ENCODE measurements at places on chromosomes 1 and 21.
A peak's percentile ranks its signal among the peaks of the same experiment; 100 is the strongest.

DNA sequence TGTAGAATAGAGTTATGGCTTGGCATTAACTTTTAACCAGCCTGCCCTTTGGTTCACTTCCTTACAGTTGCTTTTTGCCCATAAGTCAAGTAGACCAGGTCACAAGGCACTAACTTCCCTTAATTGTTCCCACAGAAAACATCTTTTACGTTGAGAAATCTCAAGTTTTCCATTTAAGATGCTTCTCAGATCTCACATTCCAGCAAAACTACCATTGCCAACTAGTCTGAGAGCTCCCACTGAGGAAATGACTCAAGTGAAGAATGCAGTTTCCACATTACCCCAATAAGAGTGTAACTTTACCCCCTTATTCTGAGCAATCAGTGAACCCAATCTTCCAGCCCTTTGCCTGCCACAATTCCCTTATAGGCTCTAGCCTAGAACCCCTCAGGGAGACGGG lies 502.2 kb upstream of the OLFM3 start:
- DNase-seq, result no peak

DNA sequence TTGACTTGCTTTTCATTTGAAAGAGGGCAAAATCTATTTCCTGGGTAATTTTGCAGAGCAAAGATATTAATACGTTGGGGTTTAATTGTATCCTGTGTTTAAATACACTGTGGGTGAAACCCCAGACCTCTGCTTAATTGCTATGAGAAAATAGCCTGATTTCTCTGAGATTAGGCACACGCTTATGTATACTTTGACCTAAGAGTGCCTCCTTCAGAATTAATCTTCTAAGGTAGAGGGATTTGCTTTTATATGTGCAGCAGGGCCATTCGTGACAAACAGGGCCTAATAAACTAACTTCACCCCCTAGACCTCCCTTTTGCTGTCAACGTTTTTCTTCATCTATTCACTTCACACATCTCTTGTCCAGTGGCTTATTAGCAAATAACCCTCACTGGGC lies 216.9 kb upstream of the ADGRL2 start:
- no peak for DNase-seq

DNA sequence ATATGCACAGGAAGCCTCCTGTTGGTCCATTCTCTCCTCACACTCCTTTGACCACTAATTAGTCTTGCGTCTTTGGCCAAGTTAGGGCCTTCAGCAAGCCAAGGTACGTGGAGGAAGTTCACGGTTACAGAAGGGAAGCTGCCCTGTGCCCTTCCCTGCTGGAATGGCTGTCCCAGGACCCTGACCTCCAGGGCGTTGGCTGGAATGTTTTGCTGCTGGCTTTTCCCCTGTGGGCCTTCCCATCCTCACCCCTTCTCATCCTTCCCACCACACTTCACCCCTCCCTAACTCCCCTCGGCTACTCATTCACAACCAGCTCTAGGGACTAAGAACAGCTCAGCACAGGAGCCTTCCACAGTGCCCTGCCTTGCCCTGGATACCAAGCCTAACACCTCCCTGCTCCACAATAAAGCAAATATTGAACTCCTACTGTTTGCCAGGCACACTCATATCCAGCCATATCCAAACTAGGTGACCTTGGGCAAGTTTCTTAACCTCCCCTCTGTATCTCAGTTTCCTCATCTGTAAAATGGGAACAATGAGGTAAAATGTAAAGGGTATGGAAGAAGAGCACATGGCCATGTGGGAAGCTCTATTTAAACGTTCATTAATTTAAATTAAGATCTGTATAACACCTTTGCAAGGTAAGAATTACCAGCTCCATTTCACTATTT lies 8.8 kb upstream of the CDCP2 start:
- no peak for DNase-seq

- DNase-seq, result no peak
Observed at GRCh38 chr1:231159963-231160761, 1.7 kb upstream of the TRIM67 start.

DNA sequence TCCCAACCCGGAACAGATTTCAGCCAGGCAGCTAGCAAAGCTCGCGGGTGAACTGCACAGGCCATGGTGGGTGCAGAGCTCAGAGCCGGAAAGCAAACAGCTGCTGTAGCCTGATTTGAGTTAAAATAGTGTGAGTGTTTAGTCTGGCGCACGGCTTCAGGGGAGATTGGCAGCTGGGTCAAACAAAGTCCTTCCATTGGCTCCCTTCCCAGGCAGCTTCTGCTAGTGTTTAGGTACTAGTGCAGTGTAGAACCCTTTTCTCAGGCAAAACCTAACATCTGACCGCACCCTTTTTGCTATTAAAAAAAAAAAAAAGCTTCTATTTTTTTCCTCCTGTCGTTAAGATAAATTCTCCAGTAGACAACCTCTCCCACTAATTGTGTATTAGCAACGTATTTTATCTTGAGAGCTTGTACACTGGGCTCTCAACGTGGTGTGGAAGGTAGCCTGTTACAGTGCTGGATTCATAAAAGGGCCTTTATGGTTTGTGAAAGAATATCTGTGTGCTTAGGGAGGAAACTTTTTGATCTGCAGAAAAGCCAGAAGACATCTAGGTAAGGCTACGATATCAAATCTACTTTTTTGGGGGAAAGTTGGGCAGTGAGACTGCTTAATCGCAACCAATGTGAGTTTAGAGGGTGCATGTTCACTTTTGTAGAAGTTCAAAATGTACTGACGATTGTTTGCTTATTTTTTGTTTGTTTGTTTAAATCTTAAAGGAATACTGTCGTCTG lies 689.6 kb downstream of the USP25 start:
- DNase-seq, result no peak

DNA sequence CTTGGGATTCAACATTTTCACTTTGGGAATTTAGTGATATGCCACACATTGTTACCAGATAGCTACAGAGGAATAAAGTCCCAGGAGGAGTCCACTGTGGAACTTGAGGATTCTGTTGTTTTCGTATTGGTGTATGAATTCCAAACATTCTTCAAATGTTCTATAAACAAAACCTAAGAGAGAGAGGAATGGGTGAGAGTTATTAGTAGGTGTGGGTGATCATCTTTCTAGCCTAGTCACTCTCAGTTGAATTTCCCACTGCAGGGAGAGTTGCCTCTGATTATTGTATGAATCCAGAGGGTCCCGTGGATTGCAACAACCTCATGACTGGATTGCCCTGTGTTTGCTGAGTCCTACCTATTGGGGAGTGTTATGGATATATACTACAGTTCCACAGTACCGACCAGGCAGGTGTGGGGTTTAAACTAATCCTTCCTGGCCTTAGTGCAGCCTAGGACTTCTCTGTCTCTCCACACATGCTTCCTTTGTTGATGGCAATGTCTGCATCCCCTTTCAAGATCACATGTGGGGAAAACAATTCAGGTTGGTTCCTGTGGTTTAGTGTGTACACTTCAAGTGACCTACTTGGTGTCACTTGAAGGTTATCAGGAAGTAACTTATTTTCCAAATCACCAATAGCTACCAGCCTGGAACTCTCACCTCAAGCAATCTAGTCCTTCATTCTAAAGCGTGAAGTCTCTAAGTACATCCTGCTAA lies 91.8 kb downstream of the ADCY10 start:
- no peak for DNase-seq

GRCh38 chr1:167628741-167629515 lies 1.1 kb upstream of the RCSD1 start:
- no peak for DNase-seq

- DNase-seq, result peak; percentile 40
Observed at GRCh38 chr21:46142582-46143473, 12.6 kb downstream of the FTCD start.

- no peak for DNase-seq
Observed at GRCh38 chr1:168202941-168203654, 22.7 kb upstream of the SFT2D2 start.

GRCh38 chr1:168145184-168146159 lies 8.7 kb upstream of the GPR161 start:
- peak; percentile 93 for DNase-seq

- DNase-seq, result no peak
Observed at GRCh38 chr1:161133220-161133740, 813 bp upstream of the DEDD start.

GRCh38 chr1:89203166-89203565 lies 4.4 kb upstream of the GBP4 start:
- DNase-seq, result no peak

DNA sequence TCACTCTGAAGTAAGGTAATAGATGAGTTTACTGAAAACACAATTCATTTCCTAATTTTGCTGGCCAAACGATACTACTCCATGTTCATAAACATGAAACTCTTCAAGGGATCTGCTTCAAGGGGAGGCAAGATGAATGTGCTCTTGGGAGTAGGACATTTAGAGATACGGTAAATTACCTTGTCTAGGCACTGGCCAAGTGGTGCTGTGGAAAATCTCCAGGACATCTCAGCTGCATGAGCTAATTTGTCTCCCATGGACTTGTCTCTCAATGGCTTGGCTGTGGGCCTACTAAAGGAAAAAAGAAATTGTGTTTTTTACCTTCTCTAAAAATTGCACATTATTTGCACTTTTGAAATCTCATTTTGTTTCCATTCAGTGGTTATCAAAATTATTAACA lies 780.6 kb downstream of the LTN1 start:
- DNase-seq, result no peak

GRCh38 chr1:70820396-70820795 lies 227.2 kb downstream of the PTGER3 start:
- DNase-seq, result no peak

DNA sequence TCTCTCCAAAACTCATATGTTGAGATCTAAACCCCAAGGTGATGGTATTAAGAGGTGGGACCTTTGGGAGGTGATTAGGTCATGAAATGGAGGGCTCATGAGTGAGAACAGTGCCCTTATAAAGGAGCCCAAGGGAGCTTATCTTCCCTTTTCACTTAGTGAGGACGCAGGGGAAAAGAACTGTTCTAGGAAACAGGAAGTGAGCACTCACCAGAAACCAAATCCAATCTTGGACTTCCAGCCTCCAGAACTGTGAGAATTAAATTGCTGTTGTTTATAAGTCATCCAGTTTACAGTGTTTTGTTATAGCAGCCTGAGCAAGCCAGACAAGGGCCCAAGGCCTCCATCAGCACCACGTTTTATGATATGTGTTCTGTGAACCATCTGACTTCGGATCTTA lies 60.3 kb upstream of the LRRC8D start:
- DNase-seq, result no peak

DNA sequence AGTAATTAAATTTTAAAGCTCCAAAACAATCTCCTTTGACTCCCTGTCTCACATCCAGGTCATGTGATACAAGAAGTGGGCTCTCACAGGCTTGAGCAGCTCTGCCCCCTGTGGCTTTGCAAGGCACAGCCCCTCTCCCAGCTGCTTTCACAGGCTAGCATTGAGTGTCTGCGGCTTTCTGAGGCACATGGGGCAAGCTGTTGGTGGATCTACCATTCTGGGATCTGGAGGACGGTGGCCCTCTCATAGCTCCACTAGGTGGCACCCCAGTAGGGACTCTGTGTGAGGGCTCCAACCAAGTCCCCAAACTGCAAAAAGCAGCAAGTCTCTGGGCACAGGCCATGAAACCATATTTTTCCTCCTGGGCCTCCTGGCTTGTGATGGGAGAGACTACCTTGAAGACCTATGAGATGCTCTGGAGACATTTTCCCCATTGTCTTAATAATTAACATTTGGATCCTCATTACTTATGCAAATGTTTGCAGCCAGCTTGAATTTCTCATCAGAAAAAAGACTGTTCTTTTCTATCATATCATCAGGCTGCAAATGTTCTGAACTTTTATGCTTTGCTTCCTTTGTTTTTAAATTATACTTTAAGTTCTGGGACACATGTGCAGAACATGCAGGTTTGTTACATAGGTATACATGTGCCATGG lies 554.1 kb upstream of the OLFM3 start:
- peak; percentile 4 for DNase-seq

GRCh38 chr1:231690059-231690458 lies 63.5 kb downstream of the DISC1 start:
- no peak for DNase-seq

GRCh38 chr1:235938709-235939479 lies 72.2 kb upstream of the LYST start:
- DNase-seq, result no peak

- DNase-seq, result no peak
Observed at GRCh38 chr1:200363264-200363933, 46.4 kb downstream of the ZNF281 start.

- DNase-seq, result no peak
Observed at GRCh38 chr1:203408486-203409481, 57.9 kb upstream of the FMOD start.

DNA sequence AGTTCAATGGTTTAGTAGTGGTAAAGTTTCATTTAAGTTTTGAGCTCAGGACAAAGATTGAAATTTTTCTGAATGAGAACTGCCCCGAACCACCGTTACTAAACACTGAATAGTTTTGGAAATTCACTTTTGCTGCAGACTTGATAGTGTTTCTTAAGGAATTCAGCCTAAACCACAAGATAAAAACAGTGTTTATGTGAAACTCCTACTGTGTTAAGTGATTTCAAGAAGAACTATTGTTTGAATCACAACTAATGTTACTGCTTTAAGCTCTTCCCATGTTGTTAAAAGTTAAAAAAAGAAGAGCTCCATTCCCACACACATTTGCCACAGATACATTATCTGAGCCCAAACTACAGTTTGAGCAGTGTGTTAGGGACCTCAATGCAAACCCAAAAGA lies 159.2 kb downstream of the DYRK1A start:
- no peak for DNase-seq

DNA sequence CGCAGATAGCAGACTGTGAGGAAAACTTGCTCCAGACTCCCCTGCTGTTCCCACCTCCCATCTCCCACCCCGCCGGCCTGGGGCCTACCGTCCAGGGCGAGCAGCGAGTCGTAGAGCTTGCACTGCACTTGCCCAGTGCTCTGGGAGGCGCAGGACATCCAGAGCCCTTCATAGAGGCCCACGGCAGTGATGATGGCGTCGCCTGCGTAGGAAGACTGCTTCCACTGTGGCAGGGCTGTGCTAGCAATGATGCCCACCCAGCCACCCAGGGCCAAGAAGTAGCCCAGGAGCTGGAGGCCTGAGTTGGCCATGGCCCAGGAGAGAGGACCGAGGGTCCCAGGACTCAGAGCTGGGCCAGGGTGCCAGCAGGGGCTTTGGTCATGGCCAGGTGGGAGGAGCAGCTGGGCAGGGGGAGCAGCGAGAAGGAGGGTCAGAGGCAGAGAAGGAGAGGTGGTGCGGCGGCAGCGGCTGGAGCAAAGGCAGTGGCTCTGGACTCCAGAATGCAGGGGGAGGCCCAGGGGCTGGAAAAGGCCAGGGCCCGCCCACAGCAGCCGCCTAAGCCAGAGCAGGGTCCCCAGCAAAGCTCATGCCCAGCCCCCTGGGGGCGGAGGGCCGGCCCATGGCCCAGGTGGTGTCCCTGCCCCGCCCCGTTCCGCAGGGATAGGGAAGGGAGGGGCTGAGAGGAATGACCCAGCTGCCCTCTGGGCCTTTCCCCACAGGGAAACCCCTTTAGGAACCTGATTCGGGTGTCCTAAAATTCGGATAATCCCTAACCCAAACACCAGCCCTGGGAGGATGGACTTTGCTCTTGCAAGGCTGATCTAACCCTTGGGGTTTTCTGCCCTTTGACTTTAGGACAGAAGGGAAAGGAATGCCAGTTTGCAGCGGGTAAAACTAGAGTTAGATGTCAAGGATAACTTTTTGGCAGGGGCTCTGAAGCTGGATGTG lies at the start of gene CLDN19:
Gene CLDN19, minus strand, starts transcription at position 484 of the 948 bp plus-strand sequence. Its CDS starts 173 bp downstream, at position 311.
- no peak for DNase-seq

GRCh38 chr1:210938416-210938925 lies 195.5 kb downstream of the KCNH1 start:
- no peak for DNase-seq

Data from activated naive CD8-positive, alpha-beta T cell treated with anti-CD3 and anti-CD28 coated beads, Interleukin-2, amount 50 U/mL, for 24 hours (primary cell).